ENCODE measurements at places on chromosomes 12 and 14.

- DNase-seq = no peak
Observed at GRCh38 chr14:87139299-87139698, 853.7 kb downstream of the GALC start.

DNA sequence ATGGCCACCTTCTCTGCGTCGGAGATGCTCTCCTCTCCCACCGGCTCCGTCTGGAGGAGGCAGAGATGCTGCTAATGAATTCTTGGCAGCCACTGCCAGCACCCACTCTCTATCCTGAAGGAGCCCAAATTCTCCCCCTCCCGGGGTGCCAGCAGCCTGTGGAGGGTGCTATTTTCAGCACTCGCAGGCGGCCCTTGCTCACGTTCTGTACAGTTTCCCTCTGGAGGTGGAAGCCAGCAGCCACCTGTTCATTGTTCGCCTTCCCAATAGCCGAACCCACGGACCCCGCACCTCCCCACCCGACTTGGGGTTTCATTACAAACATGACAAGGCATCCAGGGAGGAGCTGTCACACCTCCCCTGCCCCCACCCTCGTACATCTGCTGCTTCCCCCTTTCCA, 27.8 kb downstream of the SNRNP35 start:
- DNase-seq = no peak

DNA sequence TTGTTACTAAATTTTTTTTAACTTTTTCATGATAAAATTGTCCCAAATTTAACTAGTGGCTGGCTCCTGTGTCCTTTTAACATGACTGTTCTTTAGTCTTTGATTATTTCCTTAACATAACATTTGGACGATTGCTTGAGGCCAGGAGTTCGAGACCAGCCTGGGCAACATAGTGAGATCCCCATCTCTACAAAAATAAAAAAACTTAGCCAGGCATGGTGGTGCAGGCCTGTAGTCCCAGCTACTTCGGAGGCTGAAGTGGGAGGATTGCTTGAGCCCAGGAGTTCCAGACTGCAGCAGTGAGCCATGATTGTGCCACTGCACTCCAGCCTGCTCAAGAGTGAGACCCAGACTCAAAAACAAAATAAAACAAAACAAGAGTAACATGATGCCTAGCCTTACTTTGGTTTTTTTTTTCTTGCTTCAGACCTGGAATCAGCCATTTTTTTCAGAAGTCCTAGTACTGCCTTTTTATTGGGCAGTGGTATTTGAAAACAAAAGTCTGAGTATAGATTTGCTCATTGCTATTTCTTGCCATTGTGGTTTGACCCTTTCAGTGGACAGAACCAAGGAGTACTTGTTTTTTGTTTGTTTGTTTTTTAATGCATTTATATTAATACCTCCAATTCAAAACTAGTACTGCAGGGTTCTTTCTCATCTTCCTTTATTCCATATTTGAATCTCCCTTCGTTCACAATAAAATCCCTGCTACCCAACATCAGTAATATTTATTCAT, 4.8 kb downstream of the TOGARAM1 start:
- no peak for DNase-seq

GRCh38 chr12:22810036-22810435, 185.1 kb downstream of the ETNK1 start:
- DNase-seq = no peak

Measured in left renal pelvis (tissue), 4 donors.